ENCODE measurements at places on chromosomes 11 and 22. TPM values are rescaled to one million over a fixed set of nuclear protein-coding genes. Genes with fewer than 3 reads are reported as not detected.

DNA sequence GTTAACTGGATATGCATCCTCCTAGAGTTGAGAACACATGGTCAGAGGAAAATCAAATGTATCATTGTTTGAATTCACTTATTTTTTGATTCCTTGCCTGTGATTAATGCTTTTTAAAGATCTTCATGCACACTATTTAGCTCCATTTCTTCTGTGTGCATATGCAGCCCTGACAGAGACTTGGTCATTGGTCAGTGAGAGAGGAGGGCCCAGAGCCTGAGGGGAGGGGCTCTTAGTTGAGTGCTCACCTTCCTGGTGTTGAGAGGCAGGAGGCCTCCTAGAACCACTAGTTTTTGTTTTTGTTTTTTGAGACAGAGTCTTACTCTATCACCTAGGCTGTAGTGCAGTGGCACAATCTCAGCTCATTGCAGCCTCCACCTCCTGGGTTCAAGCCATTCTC is 48.9 kb downstream of the TNRC6B start:
- no peak for DNase-seq

GRCh38 chr11:1011320-1011698 is 25.2 kb downstream of the MUC6 start:
- no peak for DNase-seq

GRCh38 chr11:74257959-74258553 is 53.4 kb downstream of the P4HA3 start:
- DNase-seq = peak; percentile 68

- no peak for DNase-seq
Measured at GRCh38 chr11:92954003-92954402, 15.4 kb upstream of the MTNR1B start.

DNA sequence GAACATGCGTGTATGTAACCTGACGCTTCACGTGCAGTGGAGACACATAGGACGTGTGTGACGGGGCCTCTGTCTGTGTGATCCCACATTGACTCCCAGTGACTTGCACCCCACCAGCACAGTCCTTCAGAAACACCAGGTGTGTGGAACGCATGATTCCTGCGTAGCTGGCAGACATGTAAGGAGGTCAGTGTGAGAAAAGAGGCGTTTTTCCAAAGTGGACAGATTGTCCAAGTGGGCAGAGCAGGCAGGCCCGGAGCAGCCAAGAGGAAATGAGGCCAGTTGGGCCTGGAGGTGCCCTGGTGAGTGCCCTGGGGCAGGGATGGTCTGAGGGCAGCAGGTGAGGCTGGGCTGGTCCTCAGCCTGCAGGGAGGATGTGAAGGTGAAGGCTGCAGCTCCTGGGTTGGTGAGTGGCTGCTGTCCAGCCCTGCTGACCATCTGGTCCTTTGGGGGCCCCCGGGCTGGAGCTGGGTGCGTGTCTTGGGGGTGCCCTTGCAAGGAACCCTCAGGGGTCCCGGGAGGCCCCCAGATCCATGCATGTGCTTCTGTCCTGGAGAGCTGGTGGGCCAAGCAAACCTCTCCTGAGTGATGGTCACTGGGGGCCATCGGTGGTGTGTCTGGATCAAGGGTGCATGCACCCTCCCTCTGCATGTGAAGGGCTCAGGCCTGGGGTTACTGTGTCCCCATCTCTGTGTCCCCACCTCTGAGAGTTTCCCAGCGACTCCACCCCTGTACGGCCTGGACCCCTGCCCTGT is 26.6 kb downstream of the SHANK3 start:
- DNase-seq = peak; percentile 49

DNA sequence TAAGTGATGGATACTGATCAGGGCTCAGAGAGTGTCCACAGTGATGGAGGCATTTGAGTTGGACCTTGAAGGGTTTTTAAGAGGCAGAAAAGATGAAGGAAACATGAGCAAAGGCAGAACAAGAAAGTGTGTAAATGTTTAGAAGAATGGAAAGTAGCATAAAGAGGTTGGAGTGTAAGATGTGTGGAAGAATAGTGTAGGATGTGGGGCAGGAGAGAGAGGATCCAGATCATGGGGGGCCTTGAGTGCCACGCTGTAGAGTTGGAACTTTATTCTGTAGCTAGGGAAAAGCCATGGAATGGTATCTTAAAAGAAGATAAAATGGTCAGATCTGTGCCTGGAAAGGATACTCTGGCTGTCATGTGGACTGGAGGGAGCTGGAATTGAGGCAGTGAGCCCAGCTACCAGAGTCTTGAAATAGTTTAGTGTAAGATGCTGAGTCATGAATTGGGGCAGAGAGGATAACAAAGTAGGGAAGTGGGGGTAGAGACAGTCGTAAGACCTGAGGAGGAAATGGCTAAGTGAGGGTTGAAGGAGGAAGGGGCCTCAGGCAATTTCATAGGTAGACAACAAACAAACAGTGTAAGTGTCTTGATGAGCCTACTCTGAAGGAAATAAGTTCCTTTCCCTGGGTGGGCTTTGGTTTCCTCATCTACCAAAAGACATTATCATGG is 6.7 kb downstream of the KCNE3 start:
- no peak for DNase-seq

- no peak for DNase-seq
Measured at GRCh38 chr11:64037027-64037634, 1.4 kb downstream of the FLRT1 start.

DNA sequence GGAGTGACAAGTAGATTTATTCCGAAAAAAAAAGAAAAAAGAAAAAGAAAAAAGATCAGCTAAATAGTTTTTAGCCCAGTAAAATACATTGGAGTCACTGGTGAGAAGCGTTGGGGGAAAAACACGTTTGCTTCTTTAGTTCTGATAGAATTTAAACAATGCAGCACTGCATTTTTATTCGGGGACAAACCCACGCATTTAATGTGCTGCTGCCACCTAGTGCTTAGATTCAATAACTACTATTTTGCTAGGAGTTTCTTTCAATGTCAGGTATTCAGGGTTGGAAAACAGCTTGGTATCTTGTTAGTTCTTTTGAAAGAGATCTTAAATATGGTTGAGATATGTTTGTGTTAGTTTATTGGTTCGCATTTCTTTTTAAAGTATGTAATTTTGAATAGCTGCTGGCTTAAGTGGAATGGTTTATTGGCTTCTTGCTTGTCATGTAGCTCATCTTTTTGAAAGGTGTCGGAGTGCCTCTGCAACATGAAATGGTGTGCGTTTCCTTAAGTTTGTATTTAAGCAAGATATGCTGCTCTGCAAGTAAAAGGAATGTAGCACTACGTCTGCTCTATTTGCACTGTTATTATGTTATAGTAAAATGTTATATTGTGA is 41.9 kb downstream of the SVIP start:
- DNase-seq = no peak

- DNase-seq = peak; percentile 0
Measured at GRCh38 chr22:21067901-21068680, 22.3 kb downstream of the LRRC74B start.

- no peak for DNase-seq
Measured at GRCh38 chr11:32830796-32831195, 1.1 kb downstream of the PRRG4 start.

DNA sequence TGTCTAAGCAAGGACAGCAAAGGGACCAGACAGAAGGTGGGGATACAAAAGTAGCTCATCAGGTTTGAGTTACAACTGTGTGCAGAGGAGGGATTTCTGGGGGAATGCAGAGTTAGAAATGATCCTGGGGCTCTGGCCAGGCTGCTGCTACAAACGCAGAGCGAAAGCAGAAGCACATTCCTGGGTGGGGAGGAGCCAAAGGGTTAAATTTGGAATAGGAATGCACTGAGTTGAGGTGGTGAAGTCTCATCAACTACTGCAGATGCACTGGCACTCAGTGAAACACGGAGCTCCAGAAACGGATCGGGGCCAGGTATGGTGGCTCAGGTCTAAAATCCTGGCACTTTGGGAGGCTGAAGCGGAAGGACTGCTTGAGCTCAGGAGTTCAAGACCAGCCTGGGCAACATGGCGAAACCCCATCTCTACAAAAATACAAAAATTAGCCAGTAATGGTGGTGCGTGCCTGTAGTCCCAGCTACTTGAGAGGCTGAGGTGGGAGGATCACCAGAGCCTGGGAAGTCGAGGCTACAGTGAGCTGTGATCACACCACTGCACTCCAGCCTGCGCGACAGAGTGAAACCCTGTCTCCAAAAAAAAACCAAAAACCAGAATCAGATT is 3.2 kb downstream of the CHKA start:
- no peak for DNase-seq

GRCh38 chr11:95296621-95297025 is 65.6 kb upstream of the SESN3 start:
- no peak for DNase-seq

SEC14L3 gene
- not detected for total RNA-seq

SLC22A6 gene
- total RNA-seq = not detected

RIC3 gene
- 14.6 TPM for total RNA-seq

RAG2 gene
- total RNA-seq = not detected

CDC42EP2 gene
- 34.7 TPM for total RNA-seq

TBX1 gene
- 4.2 TPM for total RNA-seq

GAL gene
- not detected for total RNA-seq

Data from sciatic nerve (tissue), 2 donors.